Ovary (tissue), 10 donors: ENCODE measurements at places on chromosomes 5 and 9. TPM values are rescaled to one million over a fixed set of nuclear protein-coding genes. Genes with fewer than 3 reads are reported as not detected.

GRCh38 chr5:109053995-109054417 lies 306.3 kb downstream of the FER start:
- H3K4me1 ChIP-seq = no peaks in the 10 kb centered on the region
- no peak overlapping the region for H3K4me3 ChIP-seq
- H3K36me3 ChIP-seq = no peaks in the 10 kb centered on the region
- H3K27me3 ChIP-seq = no peaks in the 10 kb centered on the region
- no peak overlapping the region for H3K27ac ChIP-seq

DNA sequence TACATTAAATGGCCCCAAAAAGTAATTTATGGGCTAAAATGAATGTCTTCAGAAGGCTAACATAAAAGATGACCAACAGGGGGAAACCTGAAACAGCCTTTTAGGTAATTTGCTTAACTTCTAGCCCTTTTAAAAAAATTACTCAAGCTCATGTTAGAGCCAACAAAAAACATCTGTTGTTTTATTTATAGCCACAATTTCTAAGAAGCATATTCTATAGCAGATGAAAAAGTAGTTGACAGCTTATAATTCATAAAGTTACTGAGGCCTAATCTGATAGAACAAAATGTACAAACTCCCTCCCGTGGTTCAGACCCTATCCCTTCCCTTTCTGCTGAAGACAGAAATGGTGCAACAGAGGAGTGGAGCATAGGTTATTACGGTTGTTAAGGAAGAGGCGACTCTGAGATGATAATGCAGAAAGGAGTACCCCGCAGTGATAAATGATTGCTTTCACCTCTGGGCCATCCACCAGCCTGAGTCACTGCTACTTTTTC lies 46.1 kb downstream of the PIK3R1 start:
- peaks cover 26% of the 10 kb centered on the region for H3K4me1 ChIP-seq
- no peaks in the 10 kb centered on the region for H3K27me3 ChIP-seq
- no peak overlapping the region for H3K27ac ChIP-seq
- H3K4me3 ChIP-seq = no peak overlapping the region
- H3K36me3 ChIP-seq = no peaks in the 10 kb centered on the region

The PCDHAC1 gene
- 0.46 TPM for total RNA-seq

GRCh38 chr5:80072103-80073073 lies 37.2 kb downstream of the THBS4 start:
- H3K36me3 ChIP-seq = no peaks in the 10 kb centered on the region
- no peaks in the 10 kb centered on the region for H3K27me3 ChIP-seq
- peaks cover 14% of the 10 kb centered on the region for H3K4me1 ChIP-seq

- H3K27ac ChIP-seq = no peak overlapping the region
- H3K36me3 ChIP-seq = no peaks in the 10 kb centered on the region
- H3K4me3 ChIP-seq = no peak overlapping the region
- H3K27me3 ChIP-seq = no peaks in the 10 kb centered on the region
Observed at GRCh38 chr9:111975709-111976108, 79.1 kb downstream of the UGCG start.

The VCAN gene
- 7.3 TPM for total RNA-seq

The ZNF462 gene
- 24.1 TPM for total RNA-seq

DNA sequence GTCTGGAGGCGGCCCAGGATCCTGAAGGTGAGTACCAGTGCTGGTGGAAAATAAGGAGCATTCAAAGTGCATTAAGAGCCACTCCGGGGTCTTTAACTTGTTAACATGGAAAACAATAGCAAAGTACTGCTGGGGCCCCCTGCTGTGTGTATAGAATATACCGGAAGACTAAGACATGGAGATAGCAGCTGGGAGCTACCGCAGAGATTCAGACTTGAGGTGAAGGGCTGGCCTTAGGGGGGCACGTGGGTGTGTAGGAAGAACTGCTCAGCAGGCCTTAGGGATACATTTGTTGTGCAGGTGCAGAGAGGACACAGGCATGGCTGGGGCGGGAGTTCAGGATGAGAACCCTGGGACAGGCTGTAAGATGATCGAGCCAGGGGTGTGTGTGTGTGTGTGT lies 1.2 kb upstream of the DMRT1 start:
- H3K27me3 ChIP-seq = no peaks in the 10 kb centered on the region
- H3K27ac ChIP-seq = no peak overlapping the region
- no peaks in the 10 kb centered on the region for H3K36me3 ChIP-seq
- peaks cover 2% of the 10 kb centered on the region for H3K4me1 ChIP-seq
- H3K4me3 ChIP-seq = no peak overlapping the region

DNA sequence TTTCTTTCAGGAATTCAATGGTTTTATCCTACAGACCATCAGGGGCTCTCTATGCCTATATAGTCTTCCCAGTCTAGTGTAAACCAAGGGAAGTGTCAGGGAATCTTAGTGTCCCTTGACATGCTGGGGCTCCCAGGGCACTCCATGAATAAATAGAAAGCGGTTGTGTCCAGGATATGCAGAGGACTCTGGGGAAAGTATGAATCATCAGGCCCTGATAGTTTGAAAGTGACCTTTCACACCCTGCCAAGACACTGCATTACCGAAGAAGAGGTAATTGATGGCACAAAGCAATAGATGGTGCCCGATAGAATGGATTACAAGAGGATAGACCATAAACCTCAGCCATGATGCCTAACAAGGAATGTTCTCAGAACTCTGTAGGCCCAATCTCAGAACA lies 163.3 kb upstream of the DAPK1 start:
- H3K27ac ChIP-seq = no peak overlapping the region
- H3K4me3 ChIP-seq = no peak overlapping the region
- H3K27me3 ChIP-seq = no peaks in the 10 kb centered on the region
- no peak for DNase-seq
- no peaks in the 10 kb centered on the region for H3K36me3 ChIP-seq

DNA sequence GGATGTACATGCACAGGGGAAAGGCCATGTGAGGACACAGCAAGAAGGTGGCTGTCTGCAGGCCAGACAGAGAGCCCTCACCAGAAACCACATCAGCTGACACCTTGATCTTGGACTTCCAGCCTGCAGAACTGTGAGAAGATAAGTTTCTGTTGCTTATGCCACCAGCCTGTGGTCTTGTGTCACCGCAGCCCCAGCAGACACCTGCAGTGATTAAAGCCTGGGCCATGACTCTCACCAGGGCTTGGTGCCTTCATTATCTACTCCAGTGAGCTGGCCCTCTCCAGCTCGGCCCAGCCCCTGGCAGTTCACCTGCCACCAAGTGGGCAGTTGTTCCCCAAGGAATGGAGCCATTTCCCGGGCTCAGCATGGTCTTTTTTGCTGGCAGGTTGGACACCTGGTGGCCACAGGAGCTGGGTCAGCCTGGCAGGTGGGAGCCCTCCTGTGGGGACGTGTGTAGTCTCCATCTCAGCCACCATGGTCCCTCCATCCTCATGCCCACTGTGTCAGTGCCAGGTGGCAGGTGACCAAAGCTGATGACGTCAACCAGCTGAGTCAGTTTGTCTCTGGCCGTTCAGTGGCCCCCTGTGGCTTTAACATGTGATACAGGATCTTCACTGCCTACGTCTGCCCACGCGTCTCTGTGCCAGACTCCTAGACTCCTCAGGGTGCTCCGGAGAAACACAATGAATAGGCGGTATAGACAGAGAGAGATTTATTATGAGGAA lies 99.9 kb upstream of the PPP1R26 start:
- no peak for DNase-seq
- no peaks in the 10 kb centered on the region for H3K27me3 ChIP-seq
- no peaks in the 10 kb centered on the region for H3K4me1 ChIP-seq
- H3K4me3 ChIP-seq = no peak overlapping the region

DNA sequence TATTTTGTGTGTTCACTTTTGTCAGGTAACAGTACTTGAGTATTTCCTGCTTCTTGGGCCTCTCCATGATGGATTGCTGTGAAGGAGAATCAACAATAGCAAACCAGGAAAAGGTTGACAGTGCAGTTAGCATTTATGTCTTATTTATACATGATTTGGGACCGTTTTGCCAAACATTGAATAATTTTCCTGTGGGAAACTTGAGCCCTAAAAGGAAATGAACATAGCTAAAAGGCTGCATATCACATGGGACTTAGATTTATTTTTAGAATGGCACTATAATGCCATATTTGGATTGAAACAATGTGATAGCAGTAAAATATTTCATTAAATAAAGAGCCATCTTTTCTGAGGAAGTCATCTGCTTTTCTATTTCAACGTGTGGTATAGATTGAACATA lies 15.3 kb downstream of the GPR21 start:
- H3K27me3 ChIP-seq = no peaks in the 10 kb centered on the region
- no peak overlapping the region for H3K27ac ChIP-seq
- no peak for DNase-seq
- H3K36me3 ChIP-seq = no peaks in the 10 kb centered on the region
- peaks cover 13% of the 10 kb centered on the region for H3K4me1 ChIP-seq

- no peak overlapping the region for H3K27ac ChIP-seq
- H3K36me3 ChIP-seq = no peaks in the 10 kb centered on the region
- H3K4me1 ChIP-seq = no peaks in the 10 kb centered on the region
- no peak for DNase-seq
- no peaks in the 10 kb centered on the region for H3K27me3 ChIP-seq
Observed at GRCh38 chr5:5643481-5643880, 221.0 kb downstream of the ICE1 start.

The MYMK gene
- total RNA-seq = not detected

The PRUNE2 gene
- total RNA-seq = 7.9 TPM

GRCh38 chr5:158559066-158559465 lies 540.6 kb downstream of the EBF1 start:
- no peaks in the 10 kb centered on the region for H3K4me1 ChIP-seq
- no peak for DNase-seq
- no peak overlapping the region for H3K4me3 ChIP-seq
- no peak overlapping the region for H3K27ac ChIP-seq
- H3K36me3 ChIP-seq = no peaks in the 10 kb centered on the region
- H3K27me3 ChIP-seq = no peaks in the 10 kb centered on the region

GRCh38 chr9:27117489-27118135 lies 8.6 kb downstream of the TEK start:
- peaks cover 2% of the 10 kb centered on the region for H3K4me1 ChIP-seq
- DNase-seq = no peak
- no peaks in the 10 kb centered on the region for H3K27me3 ChIP-seq
- H3K27ac ChIP-seq = no peak overlapping the region
- H3K36me3 ChIP-seq = no peaks in the 10 kb centered on the region
- H3K4me3 ChIP-seq = no peak overlapping the region

GRCh38 chr9:136656183-136656738 lies 6.5 kb upstream of the EGFL7 start:
- H3K27me3 ChIP-seq = no peaks in the 10 kb centered on the region
- no peak overlapping the region for H3K27ac ChIP-seq
- no peaks in the 10 kb centered on the region for H3K4me1 ChIP-seq
- no peak for DNase-seq
- H3K4me3 ChIP-seq = no peak overlapping the region
- no peaks in the 10 kb centered on the region for H3K36me3 ChIP-seq

The CCNI2 gene
- total RNA-seq = 1.4 TPM

DNA sequence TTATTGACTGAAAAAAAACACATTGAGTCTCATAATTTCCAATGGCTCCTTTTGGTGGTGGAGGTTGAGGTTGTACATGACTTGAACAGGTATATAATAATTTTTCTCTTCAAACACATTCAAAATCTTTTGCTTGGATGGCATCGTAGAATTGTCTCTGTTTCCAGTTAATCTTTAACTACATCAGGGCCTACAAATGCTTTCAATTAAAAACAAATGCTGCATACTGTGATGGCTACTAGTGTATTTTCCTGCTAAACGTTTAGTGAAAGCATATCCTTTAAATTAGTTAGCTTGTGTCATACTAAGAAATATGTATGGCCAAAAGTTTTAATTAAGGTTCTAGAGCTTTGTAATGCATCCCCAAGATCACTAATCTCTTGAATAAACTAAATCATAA lies 313.8 kb downstream of the SLF1 start:
- H3K4me3 ChIP-seq = no peak overlapping the region
- DNase-seq = no peak
- H3K27ac ChIP-seq = no peak overlapping the region
- no peaks in the 10 kb centered on the region for H3K36me3 ChIP-seq

The SH3GL2 gene
- 0.38 TPM for total RNA-seq

DNA sequence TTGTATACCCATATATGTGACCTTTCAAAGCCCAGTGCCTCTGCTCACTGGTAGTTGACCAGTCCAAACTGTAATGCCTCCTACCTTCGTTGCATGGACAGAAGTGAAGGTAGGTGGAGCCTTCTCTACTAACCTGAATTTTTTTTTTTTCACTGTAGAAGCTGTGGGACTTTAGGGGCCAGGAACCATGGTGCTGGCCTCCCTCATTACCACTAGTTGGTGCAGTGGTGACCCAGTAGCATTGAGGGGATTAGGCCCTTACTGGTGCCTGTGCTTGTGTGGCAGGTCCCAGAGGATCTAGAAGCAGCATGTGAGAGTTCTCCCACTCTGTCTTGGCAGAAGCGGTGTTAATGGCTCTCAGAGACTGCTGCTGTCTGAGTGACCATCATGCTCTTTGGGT lies 2.3 kb downstream of the RALGPS1 start:
- no peak for DNase-seq
- H3K4me3 ChIP-seq = no peak overlapping the region
- no peaks in the 10 kb centered on the region for H3K36me3 ChIP-seq
- no peak overlapping the region for H3K27ac ChIP-seq
- H3K4me1 ChIP-seq = peaks cover 2% of the 10 kb centered on the region

The ZFP37 gene
- total RNA-seq = 9.3 TPM

DNA sequence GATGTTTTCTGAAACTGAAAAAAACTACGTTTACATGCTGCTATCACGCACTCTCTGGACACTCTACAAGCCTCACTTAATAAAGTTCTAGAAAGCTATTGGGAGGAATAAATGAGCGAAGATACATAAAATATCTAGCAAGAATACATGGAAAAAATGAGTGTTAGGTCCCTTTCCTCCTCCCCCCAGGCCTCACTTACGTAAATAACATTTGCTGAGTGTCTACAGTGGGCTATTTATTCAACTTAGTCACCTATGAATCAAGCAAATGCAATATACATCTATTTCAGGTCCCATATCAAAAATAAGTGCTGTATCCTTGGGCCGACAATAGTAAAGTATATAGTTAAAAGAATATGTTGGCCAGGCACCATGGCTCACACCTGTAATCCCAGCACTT lies 62.5 kb downstream of the FRMD3 start:
- no peaks in the 10 kb centered on the region for H3K27me3 ChIP-seq
- peaks cover 4% of the 10 kb centered on the region for H3K4me1 ChIP-seq
- H3K4me3 ChIP-seq = no peak overlapping the region
- no peak overlapping the region for H3K27ac ChIP-seq
- no peak for DNase-seq

- no peaks in the 10 kb centered on the region for H3K27me3 ChIP-seq
- no peak for DNase-seq
- H3K27ac ChIP-seq = no peak overlapping the region
- no peak overlapping the region for H3K4me3 ChIP-seq
Observed at GRCh38 chr5:161274951-161275350, 271.6 kb downstream of the GABRB2 start.

The AQP3 gene
- 7.4 TPM for total RNA-seq

GRCh38 chr9:113580954-113581311 lies 117.4 kb downstream of the RGS3 start:
- peak overlapping the region; percentile 50 for H3K27ac ChIP-seq
- H3K4me1 ChIP-seq = peaks cover 10% of the 10 kb centered on the region
- no peaks in the 10 kb centered on the region for H3K27me3 ChIP-seq
- no peak for DNase-seq
- no peaks in the 10 kb centered on the region for H3K36me3 ChIP-seq
- H3K4me3 ChIP-seq = no peak overlapping the region
